ENCODE measurements at places on chromosomes 3 and 15.

DNA sequence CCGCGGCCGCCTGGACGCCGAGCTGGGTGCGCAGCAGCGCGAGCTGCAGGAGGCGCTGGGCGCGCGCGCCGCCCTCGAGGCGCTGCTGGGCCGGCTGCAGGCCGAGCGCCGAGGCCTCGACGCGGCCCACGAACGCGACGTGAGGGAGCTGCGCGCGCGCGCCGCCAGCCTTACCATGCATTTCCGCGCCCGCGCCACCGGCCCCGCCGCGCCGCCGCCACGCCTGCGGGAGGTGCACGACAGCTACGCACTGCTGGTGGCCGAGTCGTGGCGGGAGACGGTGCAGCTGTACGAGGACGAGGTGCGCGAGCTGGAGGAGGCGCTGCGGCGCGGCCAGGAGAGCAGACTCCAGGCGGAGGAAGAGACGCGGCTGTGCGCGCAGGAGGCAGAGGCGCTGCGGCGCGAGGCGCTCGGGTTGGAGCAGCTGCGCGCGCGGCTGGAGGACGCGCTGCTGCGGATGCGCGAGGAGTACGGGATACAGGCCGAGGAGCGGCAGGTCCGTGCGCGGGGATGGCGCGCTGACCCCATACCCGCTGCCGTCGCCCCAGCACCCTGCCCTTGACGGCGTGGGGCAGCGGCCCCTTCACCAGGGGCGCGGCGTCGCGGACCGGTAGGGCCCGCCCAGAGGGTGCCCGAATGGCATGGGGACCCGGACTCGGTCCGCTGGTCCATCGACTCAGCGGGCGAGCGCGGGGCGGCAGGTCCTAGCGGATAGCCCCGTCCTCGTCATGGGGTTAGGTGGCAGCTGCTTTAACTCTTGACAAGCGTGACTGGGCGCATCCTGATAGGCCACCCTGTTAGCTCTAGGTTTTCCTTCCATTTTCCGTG is 848 bp downstream of the SYNM start:
- DNase-seq, result peak; percentile 78

DNA sequence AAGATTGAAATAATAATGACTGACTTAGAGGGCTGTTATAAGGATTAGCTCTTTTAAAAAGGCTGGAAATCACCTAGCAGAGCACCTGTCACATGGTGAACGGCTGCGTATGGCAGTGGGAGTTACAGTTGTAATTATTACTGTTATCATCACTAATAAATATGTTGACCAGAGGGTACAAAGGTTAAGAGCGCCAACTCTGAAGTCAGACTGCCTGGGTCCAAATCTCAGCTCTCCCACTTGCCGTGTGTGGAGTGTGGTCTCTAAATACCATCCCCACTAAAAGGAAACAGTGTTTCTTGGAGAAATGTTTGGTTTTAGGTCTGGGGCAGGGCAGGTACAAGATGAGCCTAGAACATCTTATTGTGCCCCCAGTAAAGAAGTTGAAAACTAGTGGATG is 6.0 kb upstream of the RAD18 start:
- DNase-seq, result no peak

DNA sequence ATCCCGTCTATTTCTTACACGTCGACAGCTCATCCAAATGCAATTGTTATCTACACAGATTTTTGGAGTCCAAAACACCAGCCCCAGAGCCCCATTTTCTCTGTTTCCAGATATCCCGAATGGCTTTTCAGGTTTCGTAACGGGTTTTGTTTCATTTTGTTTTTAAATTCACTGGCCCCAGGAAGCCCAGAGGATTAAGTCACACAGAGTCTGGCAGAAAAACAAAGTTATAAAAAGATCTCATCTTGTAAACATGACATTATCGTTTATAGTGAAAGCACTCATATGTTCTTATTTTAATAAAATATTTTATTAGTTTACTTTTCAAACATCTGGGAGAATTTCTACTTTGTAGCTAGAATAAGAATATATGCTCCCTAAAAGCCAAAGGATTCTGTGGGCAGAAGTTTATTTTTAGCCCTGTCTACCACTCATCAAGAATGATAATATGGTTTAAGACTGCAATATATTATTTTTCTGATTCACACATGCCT is 149.3 kb upstream of the SLC2A2 start:
- DNase-seq, result no peak

GRCh38 chr15:35477312-35478262 is 68.4 kb downstream of the DPH6 start:
- DNase-seq, result no peak

DNA sequence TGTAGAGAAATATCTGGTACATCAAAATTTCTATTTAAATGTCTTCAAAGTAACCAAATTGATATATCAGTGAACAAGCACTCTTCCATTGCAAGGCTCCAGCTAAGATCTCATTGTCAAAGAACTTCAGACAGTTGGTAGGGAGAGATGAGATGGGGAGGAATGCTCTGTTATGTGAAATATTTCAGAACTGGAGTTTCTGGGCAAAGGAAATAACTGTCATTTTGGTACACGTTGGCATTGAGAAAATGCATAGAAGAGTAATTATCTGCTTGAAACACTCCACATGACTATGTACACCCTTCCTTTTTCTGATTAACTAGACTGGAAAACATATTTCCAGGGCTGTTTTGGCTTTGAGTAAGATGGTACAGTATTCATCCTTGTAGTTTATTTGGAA is 297.5 kb upstream of the RASGRP1 start:
- no peak for DNase-seq

GRCh38 chr15:72787526-72787925 is 4.0 kb upstream of the ADPGK start:
- DNase-seq, result no peak
